ENCODE measurements at places on chromosomes 7 and 10.

- DNase-seq = no peak
These were observed 1.4 kb downstream of the HSPA12A start for GRCh38 chr10:116740971-116741370.

DNA sequence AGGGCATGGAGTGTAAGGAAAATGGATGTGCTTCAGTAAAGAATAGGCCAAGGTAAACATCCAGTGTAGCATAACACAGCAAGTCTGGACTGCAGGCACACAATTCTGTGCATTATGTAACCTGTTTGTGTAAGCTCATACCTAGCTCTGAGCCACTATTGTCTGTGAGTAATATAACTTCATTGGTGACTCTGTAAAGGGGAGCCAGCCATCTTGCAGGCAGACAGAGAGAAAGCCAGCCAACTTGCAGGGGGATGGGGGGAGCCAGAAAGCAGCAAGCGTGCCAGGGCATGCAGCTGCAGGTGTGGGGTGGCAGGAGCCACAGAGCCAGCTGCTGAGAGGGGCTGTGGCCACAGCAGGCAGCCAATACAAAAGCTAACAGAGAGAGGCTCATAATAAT lies 449.2 kb downstream of the IPMK start:
- DNase-seq = no peak

- no peak for DNase-seq
These were observed 166.5 kb downstream of the LRMDA start for GRCh38 chr10:75597773-75598440.

GRCh38 chr7:78226059-78226719 lies 427.6 kb downstream of the PHTF2 start:
- no peak for DNase-seq

GRCh38 chr7:130140551-130141160 lies 64.5 kb downstream of the TMEM209 start:
- DNase-seq = no peak

DNA sequence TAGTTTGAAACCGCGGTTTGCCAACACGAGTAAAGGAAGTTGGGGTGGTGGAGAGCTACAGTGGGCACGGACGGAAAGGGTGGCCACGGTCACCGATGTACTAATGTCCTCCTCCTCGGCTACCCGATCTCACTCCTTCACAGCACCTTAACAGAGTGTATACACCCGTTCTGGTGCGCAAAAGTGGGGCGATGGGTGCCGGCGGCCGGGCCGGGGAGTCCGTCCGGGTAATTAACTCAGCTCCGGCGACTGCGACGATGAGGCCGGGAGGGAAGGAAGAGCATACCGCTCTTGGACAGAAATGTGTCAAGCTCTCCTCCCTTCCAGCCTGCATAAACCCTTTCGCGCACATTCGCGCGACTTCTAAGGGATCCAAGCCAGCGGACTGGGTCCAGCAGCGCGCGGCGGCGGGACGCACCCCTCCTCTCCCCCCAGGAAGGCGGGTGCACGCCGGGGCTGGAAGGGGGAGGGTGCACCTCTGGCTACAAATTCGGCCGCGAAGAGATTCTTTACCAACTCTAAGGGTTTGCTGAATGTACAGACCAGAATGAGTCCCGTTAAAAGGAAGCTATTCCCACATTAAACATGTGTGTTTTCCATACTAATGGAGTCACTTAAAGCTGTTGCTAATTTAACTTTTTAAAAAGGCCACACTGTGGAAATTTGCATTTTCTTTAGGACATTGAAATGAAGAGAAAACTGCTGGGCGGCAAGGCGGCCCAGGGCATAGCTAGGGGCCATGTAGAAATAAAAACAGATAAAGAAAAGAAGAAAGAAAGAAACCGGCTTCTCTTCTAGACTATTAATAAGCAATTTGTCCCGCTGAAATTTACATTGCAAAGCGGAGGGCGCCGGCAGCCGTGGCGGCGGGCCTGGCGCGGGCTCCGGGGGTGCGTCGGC lies 6.6 kb upstream of the EBF3 start:
- DNase-seq = no peak

- DNase-seq = no peak
These were observed 13.6 kb upstream of the GPR37 start for GRCh38 chr7:124779194-124779593.

DNA sequence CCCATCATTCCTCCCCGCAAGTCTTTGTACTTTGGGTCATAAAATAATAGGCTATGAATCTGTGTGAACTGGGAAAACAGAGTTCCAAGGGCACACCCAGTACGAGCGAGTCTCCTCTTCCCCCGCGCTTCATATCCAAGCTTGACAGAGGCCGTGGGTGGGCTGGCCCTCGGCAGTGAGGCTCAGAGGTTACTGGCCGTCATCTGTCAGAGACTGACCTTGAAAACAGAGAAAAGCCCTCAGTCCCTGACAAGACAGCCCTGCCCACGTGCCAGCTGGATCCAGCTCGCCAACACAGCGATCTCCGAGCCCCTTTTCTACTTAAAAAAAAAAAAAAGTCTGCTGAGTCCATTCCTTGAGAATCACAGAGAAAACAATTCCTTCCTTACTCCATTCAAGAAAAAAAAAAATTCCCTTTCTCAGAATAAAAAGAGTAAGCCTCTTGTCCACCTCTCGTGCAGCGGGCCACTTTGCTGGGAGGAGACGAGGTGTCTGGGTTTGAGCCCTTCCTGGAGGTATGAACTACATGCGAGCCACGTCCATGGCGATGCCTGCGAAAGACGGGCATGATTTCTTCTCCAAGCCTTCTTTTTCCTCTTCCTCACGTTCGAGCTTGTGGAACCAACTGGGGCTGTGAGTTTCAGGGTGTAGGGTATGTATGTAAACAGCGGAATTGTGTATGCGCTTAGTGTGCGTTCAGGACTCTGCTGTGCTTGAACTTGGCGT lies 744 bp upstream of the BICC1 start:
- DNase-seq = no peak

DNA sequence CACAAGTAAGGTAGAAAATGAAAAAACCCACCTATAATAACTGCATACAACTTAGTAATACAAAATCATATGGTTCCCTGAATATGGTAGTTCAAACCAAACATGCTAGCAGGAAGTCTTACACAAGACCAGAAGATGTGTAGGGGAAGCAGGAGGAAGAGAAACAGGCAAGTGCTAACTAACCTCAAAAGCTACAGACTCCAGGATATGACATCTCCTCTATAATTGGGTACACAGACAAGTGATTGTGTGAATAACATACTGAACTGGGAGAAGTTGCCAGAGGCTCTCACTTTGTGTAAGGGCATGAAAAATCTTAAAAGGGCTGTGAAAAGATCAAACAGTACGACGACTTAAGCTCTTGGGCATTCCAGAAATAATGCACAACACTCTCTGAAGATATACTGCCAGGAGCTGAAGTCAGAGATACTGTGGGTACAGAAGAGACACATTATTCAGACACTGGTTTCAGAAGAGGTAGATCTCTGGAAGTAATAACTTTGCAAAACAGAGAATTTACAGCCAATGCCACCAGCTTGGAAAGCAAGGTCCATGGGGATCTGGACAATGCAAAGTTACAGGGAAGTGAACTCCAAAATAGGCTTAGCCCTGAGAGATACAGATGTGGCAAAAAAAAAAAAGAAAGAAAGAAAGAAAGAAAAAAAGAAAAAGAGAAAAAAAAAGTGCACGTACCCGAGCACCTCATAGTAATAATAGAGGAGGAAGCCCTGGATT lies 767.2 kb downstream of the TNS3 start:
- DNase-seq = no peak

- no peak for DNase-seq
These were observed 21.8 kb upstream of the JCAD start for GRCh38 chr10:30081182-30081581.

GRCh38 chr10:75770626-75771081 lies 339.2 kb downstream of the LRMDA start:
- no peak for DNase-seq

- no peak for DNase-seq
These were observed 1.2 kb upstream of the TMEM243 start for GRCh38 chr7:87220734-87221215.

DNA sequence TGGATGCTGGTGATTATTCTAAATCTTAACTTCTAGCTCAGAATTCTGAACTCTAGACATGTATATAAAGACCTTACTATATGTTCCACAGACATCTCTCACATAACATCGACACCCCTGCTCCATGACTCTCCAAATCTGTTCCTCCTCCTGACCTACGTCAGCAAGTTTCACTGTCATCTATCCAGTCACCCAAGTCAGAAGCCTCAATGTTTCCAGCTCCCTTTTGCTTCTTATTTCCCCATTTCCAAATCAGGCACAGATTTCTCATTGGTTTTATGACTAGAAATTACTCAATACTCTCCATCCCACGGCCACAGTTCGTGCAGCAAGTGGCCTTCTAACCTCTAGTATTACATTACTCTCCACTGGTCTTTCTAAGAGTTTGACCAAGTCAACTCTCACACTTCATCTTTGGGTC lies 28.5 kb downstream of the EPC1 start:
- no peak for DNase-seq

DNA sequence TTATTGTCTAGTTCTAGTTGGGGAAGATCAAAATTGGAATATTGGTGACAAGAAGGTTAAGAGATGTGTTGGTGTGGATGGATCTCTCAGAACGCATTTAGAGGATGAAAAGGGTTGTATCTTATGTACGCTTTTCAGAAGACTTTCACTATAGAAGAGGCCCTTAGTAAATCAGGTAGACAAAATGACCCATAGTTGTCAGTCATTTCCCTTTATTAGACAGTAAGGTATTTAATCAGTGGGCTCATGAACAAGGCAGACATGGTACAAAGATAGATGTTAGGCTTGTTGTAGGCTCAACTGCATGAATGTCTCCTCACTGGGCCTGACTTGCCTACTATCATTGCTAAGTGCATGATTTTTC lies 359.2 kb downstream of the PHF14 start:
- no peak for DNase-seq

DNA sequence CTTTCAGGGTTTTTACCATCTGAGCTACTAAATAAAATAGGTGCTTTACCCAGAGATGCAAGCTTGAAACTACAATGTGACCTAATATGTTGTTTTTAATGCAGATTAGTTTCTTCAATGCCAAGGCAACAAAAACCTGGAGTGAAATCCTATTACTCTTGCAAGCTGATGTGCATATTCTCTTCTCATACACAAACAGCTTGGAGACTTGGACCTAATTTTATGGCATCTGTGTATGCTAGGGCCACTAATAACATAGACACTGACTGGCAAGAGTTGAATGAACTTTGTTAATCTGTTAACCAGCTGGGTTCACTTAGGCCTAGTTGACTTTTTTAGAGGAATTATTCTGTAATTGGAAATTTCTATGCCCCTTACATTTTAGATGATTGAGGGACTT lies 23.4 kb upstream of the SMIM30 start:
- no peak for DNase-seq

DNA sequence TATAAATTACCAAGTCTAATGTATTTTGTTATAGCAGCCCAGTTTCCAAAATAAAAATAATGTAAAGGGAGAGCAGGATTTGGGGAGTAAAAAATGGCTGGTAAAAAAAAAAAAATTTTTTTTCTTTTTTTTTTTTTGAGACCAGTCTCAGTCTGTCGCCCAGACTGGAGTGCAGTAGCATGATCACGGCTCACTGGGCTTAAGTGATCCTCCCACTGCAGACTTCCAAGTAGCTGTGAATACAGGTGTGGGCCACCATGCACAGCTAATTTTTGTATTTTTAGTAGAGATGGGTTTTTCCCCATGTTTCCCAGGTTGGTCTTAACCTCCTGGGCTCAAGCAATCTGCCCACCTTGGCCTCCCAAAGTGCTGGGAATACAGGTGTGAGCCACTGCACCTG lies 4.8 kb upstream of the LSM8 start:
- DNase-seq = no peak

GRCh38 chr10:49083261-49083660 lies 32.1 kb downstream of the VSTM4 start:
- no peak for DNase-seq

GRCh38 chr10:4343091-4343490 lies 482.9 kb upstream of the AKR1E2 start:
- DNase-seq = no peak

GRCh38 chr10:92789067-92789466 lies 59.3 kb upstream of the EXOC6 start:
- no peak for DNase-seq

DNA sequence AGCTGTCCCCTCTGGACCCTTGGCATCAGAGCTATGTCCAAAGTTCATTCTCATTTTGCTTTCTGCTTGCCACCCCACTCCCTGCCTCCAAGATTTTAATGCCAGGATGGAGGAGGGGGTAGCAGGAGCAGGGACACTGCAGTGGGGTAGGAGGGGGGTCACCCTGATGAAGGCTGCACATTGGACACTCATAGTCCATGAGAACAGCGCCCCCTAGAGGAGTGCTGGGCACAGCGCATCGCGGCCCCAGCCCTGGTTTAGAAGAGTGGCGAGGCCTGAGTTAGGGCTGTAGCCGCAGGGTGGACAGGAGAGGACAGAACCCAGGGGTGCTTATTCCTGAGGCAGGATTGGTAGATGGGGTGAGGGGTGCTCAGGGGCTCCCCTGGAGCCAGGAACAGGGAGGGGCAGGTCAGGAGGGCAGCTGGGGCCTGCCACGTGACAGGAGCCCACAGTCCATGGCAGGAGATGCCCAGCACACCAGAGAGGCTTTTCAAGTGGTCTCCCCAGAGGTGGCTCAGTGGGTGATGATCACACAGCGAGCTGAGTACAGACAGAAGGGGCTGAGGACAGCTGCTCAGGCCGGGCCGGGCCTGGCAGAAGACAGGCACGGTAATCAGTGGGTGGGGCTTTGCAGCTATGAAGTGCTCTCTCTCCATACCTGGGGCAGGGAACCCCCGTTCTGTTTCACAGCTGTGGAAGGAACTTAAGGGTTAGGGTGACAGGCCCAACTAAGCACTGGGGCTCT lies 71.4 kb downstream of the NEURL1 start:
- DNase-seq = no peak

DNA sequence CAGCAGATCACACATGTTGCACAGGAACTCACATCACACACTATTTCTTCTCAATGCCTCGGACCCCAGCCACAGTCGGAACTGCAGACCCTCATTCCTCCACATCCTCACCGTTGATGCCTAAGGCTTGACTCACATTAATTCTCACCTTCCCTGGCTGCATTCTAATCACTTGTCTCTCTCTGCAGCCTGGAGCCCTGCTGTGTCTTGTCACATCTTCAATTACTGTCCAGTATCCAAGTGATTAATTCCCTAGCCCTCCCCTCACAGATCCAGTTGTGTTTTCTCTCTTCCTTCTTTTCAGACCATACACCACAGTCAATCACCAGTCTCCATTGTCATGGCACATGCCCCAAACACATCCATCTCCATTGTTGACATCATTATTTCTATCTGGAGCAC lies 592.4 kb upstream of the IGFBP3 start:
- DNase-seq = no peak

- DNase-seq = no peak
These were observed 178.9 kb upstream of the TMEM106B start for GRCh38 chr7:12032146-12032545.

DNA sequence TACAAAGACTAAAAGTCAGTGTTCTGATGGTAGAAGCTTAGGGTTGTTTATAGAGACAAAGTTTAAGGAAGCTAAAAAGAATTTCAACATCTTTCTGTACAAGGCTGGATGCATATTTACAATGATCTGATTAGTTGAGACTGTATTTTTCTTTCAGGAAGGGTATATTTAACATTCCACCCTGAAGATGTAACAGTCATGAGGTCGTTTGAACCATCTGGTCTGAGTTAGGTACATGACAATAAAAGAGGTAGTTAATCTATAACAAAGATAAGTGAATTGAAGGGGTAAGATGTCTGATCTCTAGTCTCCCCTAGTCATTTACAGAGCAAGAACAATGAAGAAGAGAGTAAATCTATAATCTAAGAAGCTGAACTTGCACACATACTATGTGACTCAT lies 821.2 kb downstream of the CNTNAP2 start:
- DNase-seq = no peak
